ENCODE measurements at places on chromosomes 2 and 18. TPM values are rescaled to one million over a fixed set of nuclear protein-coding genes. Genes with fewer than 3 reads are reported as not detected.

- DNase-seq, result no peak
Measured at GRCh38 chr2:121435790-121436189, 94.9 kb upstream of the RNU4ATAC start.

The MAPK4 gene
- 6.0 TPM for total RNA-seq

The LHCGR gene
- not detected for total RNA-seq

- DNase-seq, result no peak
Measured at GRCh38 chr2:4938206-4938605, 754.0 kb upstream of the SOX11 start.

The RESP18 gene
- not detected for total RNA-seq

DNA sequence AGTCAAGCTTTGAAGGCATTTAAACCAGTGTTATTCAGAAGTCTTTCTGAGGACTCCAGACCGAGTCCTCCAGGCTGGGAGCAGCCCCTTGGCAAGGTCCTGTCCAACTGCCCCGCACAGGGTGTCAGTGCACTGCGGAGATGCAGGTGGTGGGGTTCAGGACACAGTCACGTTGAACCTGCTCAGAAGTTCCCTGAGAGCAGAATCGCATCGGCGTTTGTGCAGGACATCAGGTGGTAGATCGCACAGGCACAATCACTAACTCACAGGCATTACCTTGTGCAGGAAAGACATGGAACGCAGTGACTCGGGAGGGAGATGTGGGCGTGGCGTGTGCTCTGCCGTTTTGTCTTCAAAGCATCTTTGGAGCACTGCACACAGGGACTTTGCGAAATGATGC, 10.4 kb downstream of the COPS9 start:
- no peak for DNase-seq

DNA sequence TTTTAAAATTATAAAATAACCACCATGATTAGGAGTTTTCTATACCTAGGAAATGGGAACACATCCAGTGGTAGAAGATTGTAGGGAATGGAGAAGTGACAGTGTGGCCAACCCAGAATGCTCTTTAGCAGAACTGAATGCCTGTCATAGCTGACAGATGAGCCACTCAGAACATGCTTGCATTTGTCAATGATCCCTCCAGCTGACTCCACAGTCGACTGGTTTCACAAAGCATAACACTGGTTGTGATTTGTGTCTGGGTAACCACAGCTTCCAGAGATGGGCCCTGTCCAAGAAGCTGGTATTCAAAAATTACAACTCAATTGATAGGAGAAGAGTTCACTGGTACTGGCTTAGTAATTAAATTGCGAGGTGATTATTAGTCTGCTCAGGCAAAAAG, 9.0 kb upstream of the CTIF start:
- DNase-seq, result peak; percentile 91

- DNase-seq, result peak; percentile 58
Measured at GRCh38 chr2:234550511-234551107, 53.7 kb upstream of the ARL4C start.

DNA sequence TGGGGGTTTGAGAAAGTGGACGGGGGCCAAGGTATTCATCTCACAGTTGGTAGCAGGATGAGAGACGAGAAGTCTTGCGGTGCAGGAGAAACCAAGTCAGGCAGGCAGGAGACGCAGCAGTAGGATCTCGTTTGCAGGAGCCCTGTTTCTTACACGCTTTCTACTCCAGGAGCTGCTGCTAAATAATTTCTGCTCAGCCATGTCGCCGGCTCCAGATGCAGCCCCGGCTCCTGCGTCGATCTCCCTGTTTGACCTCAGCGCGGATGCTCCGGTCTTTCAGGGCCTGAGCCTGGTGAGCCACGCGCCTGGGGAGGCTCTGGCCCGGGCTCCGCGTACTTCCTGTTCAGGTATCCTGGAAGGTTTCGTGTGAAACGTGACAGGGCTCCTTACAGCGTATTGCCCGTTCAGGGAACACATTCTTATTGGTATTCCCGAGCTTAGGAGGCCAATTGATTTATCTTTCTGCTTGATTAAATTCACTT, 494 bp downstream of the ANKZF1 start:
- DNase-seq, result no peak

GRCh38 chr2:195647302-195647701, 9.7 kb upstream of the SLC39A10 start:
- no peak for DNase-seq

DNA sequence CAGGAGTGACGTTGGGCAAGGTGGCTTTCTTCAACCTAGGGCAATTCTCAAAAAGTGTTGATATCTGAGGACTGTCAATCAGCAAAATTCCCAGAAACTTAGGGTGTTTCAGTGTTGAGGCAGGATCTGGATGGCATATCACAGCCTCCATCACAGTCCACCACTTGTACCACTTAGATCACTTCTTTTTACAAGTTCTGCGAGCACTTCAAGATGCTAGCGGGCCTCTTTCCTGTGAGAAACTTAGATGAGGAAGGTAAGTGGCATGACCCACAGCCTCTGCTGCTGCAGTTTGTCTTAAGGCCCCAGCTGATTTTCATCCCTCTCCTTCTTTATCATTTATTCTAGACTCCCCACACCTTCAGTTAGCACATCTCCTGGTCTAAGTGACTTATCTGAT, 295.4 kb upstream of the ZNF521 start:
- DNase-seq, result no peak

GRCh38 chr2:161956738-161957137, 117.3 kb downstream of the DPP4 start:
- no peak for DNase-seq

The RALBP1 gene
- total RNA-seq, result 54.9 TPM

GRCh38 chr18:24530630-24531111, 70.2 kb downstream of the HRH4 start:
- DNase-seq, result peak; percentile 44

GRCh38 chr2:216553093-216553478, 54.4 kb downstream of the RPL37A start:
- DNase-seq, result no peak

The DAW1 gene
- not detected for total RNA-seq

The REG3A gene
- total RNA-seq, result not detected

GRCh38 chr2:236739663-236740062, 170.0 kb downstream of the ACKR3 start:
- no peak for DNase-seq

The SNED1 gene
- 5.1 TPM for total RNA-seq

DNA sequence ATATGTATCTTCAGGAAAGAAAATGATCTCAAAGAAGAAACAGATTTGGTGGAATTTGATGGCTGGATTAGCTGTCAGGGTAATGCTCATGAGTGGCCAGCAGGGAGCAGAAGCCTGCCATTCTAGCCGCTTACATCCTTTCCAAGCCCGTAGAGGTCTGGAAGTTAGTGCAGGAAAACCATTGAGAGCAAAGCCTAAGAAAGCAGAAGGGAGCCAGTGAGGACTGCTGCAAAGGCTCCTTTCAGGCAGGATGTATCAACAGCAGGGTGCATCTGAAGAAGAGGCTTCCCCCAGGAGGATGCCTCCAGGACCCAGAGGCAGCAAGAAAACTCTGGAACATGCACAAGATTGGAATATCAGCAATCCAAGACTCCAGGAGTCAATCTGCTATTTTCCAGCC, 22.9 kb upstream of the LBH start:
- DNase-seq, result no peak

The SMIM21 gene
- total RNA-seq, result not detected

GRCh38 chr2:66803726-66804125, 368.8 kb downstream of the MEIS1 start:
- DNase-seq, result no peak
